Stimulated activated CD4-positive, alpha-beta T cell treated with anti-CD3 and anti-CD28 coated beads, Interleukin-2, amount 100 ng/mL, for 4 hours (primary cell): ENCODE measurements at places on chromosomes 7 and 10.

DNA sequence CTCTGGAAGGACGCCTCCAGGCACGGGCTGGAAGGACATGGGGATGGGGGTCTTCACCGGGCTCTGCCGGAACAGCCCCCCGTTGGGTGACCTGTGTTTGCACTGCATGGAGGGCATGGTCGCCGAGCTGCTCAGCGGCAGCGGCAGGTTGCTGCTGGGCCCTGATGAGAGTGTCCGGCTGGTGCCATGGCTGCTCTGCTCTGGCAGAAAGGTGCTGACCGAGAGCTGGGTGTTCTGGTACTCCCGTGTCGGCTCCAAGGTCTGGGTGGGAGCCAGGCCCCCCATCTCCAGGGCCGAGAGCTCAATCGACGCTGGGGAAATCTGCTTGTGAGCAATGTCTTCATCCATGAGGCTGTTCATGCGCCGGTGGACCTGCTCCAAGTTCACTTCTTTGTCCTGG lies 764.3 kb downstream of the GRID1 start:
- no peak for DNase-seq

GRCh38 chr7:136039577-136040345 lies 62.6 kb upstream of the MTPN start:
- DNase-seq, result no peak

GRCh38 chr10:70341016-70341415 lies 41.4 kb downstream of the LRRC20 start:
- DNase-seq, result no peak

GRCh38 chr7:82444220-82444909 lies 788 bp upstream of the CACNA2D1 start:
- DNase-seq, result no peak

- DNase-seq, result no peak
Measured at GRCh38 chr7:106827626-106828025, 37.5 kb upstream of the PIK3CG start.

DNA sequence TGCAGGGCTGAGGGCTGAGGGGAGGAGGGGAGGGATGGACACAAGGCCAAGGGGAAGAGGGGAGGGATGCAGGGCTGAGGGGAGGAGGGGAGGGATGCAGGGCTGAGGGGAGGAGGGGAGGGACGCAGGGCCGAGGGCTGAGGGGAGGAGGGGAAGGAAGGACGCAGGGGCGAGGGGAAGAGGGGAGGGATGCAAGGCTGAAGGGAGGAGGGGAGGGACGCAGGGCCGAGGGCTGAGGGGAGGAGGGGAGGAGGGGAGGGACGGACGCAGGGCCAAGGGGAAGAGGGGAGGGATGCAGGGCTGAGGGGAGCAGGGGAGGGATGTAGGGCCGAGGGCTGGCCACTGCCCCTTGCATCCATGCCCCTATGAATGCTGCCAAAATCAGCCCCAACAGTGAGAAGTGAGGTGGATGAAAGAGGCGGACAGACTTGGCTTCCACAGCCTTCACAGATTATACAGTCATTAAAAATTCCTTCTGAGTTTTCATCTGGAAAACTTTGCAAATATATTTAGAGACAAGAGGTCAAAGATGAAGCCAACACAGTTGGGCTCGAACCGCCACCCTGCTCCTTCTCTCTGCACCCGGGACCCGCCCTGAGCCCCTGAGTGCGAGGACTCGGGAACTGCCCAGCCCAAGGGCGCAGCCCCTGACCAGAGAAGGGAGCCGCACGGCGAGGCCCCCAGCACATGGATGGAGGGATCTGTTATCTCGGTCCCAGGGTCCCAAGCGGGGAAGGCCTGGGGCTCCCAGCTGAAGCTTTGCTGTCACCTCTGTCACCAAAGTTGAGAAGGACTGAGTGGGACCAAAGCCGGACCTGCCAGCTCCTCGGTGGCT lies 65.8 kb downstream of the DIP2C start:
- DNase-seq, result no peak

DNA sequence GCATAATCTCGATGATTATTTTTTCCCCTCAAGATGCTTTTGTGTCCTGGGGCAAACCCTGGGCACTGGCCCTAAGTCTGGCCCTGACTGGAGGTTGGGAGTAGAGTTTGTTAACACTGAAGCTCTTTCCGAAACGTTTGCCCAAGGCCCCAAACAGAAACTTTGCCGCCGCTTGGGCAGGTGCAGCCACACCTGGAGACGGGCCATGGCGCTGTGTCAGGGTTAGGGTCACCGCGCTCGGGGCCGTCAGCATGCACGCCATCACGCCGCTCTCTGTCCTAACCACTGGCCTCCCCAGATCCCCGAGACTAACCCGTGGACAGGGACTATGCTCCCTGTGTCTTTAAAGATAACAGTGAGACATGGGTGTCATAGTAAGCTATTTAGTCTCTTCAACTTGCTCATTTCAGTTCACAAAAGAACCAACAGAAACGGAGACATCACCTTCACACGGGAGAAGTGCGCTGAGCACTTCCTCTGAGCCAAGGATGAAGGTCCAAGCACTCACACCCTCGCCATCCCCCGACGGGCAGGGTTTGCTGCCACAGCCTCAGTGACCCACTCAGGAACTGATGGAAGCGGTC lies 85.3 kb upstream of the DIP2C start:
- no peak for DNase-seq

- DNase-seq, result no peak
Measured at GRCh38 chr10:125015356-125015944, 73.5 kb downstream of the ZRANB1 start.

- no peak for DNase-seq
Measured at GRCh38 chr7:138434597-138435019, 25.5 kb upstream of the TRIM24 start.

DNA sequence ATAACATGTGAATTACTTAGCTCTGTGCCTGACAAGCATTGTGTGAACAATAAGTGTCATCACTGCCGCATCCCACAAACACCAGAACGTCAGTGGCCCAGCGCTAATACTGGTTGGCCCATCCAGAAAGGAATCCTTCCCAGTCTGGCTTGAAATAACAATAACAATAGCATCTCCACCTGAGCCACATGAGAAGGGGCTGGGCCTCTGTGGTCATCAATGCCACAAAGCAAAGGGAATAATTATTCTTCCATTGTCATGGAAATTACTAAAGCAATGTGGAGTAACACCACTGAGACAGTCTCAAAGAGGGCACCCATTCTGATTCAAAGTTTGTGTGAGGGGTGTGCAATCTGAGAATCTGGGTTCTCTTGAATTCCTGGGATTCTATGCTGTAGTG lies 105.7 kb upstream of the INHBA start:
- no peak for DNase-seq

- DNase-seq, result no peak
Measured at GRCh38 chr7:121519548-121520521, 123.7 kb upstream of the FAM3C start.

DNA sequence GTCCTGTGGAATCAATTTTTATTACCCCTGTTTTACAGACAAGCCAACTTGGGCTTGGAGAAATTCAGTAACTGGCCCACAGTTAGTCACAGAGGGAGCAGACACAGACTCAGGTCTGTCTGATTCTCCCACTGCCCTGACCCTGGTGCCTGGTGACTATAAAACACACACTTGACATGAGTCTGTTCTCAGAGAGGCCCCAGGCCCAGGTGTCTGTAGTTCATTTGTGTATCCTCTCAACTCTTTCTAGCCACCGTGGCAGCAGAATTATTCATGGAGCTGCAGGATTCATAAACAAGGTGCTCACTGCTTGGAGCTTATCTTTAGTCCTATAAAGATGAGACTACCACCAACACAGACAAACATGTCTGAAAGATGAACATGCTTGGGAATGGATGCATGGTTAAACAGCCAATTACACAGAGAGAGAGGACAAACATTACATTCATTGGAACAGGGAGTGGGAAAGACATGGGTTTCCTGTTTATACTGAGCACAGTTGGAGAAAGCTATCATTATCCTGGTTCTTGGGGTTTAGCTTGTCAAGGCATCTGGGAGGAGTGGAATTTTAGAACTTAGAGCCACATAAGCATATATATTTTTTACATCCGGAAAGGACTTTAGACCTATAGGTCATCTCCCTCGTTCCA lies 79.1 kb upstream of the PDCD4 start:
- DNase-seq, result no peak

GRCh38 chr7:91242097-91242844 lies 22.0 kb upstream of the FZD1 start:
- no peak for DNase-seq

DNA sequence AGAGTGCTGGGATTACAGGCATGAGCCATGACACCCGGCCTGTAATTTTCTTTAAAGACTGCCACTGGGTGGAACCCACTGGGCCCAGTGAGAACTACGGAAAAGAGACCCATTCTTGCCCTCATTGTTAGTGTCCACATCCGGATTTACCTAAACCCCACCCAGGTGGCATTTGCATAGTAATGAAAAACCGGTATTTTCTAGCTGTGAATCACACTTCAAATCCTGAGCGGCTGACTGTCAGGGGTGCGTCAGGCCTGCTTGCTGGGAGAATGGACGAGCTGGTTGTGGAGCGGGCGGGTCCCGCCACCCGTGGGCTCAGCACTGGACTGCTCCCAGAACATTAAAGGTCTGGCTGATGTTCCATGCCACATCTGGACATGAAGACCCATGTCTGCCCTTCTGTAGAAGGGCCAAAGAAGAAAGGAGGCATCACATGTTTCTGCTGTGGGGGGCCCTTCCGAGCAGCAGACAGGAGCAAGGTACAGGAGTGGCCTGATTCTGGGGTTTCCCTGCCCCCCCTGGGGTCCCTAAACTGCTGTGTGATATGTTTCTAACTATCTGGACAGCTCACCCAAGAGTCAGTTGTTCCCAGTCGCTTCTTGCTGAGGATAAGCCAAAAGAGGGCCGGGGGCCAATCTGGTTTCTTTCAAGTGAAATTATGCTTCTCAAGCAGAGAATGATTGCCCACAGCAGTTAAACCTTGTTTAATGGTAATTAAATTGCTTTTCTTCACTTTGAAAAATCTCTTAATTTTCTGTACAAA lies 46.4 kb downstream of the KIAA1217 start:
- no peak for DNase-seq

DNA sequence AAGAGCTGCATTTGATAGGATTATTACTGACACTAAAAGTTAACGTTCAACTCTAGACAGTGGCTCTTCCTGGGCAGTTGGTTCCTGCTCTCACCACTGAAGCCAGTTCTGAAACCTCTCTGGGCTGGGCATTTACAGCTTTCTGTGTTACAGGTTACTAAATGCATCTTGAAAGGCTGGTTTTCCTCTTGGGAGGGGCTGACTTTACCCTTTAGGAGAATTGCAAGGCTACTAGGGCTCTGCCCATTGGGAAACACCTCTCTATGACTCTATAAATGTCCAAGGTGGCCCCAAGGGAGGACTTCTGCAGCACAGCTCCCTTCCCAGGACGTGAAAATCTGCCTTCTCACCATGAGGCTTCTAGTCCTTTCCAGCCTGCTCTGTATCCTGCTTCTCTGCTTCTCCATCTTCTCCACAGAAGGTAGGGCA lies at the start of gene GPR15LG:
TSS of gene GPR15LG (plus strand) at position 301 of the 429 bp plus-strand sequence. CDS start at position 352, 51 bp downstream.
- no peak for DNase-seq

DNA sequence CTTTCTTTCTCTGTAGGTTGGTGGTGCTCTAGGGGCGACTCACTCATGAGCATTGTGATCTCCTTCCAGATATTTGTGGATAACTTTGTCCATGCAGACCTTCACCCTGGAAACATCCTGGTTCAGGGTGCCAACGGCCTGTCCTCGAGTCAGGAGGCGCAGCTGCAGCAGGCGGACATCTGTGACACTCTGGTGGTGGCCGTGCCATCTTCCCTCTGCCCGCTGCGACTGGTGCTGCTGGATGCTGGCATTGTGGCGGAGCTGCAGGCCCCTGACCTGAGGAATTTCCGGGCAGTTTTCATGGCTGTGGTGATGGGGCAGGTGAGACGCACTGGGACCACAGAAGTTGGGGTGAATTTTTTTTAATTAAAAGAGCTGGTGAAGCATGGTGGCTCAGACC lies 9.6 kb upstream of the NDUFB2 start:
- no peak for DNase-seq
